ENCODE measurements at places on chromosomes 7 and 10.
A peak's percentile ranks its signal among the peaks of the same experiment; 100 is the strongest.

DNA sequence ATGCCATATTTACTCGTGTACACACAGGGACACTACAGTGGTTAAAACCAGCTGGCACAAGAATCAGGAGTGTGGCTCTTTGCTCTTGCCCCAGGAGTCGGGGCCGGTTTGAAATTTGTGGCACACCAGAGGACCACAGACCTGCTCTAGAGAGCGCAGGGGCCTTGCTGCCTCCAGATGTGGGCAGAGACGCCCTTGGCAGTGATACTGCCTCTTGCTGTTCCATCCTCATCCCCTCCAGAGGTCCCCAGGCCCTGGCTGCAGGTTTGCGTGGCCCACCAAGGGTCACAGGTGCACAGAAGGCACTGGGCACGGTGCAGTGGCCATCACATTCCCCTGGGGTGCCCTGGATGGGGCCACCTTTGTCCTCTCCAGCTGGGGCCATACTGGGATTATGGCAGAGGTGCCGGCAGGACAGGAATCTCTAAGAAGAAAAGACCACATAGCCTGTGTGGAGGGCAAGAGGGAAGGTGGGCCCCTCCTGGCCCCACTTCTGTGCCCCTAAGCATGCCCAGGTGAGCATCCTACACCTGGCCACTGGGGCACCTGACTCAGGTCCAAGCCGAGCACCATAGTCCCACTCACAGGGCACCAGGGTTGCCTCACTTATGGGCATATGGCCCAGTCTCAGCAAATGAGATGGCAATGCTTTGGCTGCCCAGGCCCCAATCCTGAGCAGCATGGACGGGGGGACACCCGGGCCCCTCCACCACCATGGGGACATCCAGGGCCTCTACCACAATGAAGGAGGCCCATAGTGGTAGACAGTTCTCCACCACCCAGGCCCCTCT, 45.6 kb downstream of the FOXL3 start:
- no peak for DNase-seq

DNA sequence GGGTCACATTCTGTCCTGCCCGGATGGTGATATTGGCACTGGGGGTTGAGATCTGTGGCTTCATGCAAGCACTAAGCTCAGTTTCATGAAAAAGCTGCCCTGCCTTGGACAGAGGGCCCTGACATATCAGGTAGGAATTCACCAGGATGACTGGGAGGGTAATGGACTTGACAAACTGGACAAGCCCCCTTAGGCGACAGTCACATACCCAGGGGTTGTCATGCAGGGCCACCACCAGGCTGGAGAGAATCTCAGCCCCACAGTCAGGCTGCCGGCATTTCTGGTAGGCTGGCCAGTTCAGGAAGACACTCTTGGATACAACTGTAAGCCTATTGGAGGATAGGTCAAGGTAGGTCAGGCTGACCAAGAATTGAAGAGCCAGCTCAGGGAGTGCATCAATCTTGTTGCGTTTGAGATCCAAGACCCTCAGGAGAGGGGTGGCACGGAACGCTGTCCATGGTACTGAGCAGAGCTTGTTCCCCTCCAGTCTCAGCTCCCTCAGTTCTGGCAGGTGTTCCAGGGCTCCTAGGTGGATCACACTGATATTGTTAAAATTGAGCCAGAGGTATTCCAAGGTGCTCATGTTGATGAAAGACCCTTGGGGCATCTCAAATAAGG, 824 bp downstream of the LRIT2 start:
- no peak for DNase-seq

DNA sequence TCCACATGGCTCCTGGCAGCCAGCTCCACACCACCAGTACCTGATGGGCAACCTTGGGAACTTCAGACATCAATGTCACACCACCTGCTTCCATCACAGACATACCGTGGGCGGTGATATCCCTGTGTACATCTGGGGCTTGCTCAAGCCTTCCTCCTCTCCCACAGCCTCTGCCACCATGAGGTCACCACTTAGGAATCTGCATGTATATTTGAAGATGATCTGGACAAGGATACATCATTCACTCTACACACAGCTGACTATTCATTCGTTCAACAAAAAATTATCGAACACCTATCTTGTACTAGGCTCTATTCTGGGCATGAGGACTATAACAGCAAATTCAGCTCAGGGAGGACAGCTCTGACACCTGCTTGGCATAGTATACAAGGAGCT, 6.8 kb downstream of the DLG5 start:
- DNase-seq: peak; percentile 60

DNA sequence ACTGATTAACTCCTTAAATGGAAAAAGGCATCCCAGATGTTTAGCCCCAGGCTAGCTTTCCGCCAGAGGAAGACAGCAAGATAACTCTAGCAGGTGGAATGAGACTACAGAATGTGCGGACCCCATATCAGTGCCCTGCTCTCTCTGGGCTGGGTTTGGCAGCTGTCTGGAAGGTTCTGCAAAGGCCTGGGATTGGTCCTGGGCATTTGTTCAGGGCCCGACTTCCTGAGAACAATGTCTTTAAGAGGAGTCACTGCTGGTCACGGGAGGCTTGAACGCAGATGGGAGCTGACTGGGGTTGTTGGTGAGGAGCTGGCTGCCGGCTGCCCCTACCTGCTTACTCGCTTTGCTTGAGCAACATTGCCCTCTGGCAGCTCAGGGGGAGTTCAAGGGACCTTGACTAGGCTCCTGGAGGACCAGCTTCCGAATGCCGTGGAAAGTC, 130.6 kb upstream of the BTBD16 start:
- no peak for DNase-seq

DNA sequence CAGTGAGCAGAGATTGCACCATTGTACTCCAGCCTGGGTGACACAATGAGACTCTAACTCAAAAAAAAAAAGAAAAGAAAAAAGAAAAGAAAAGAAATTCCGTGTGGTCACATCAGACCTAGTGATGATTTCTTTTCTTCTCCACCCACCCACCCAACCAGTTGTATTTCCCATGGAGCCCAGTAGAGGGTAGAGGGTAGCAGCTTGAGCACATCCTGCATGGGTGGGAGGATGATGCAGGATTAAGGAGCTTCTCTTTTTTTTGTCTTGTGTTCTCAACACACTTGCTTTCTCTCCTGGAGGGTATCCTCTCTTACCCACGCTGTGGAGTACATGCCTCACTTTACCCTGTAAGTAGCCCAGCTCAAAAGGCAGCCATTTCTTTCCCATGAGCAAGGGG, 118.6 kb upstream of the CARD11 start:
- no peak for DNase-seq

Data from skeletal muscle cell (primary cell).